ENCODE measurements at places on chromosomes 7 and 10. TPM values are rescaled to one million over a fixed set of nuclear protein-coding genes. Genes with fewer than 3 reads are reported as not detected.

The SLC39A12 gene
- 9.9 TPM for total RNA-seq

The RAPGEF5 gene
- 121 TPM for total RNA-seq

DNA sequence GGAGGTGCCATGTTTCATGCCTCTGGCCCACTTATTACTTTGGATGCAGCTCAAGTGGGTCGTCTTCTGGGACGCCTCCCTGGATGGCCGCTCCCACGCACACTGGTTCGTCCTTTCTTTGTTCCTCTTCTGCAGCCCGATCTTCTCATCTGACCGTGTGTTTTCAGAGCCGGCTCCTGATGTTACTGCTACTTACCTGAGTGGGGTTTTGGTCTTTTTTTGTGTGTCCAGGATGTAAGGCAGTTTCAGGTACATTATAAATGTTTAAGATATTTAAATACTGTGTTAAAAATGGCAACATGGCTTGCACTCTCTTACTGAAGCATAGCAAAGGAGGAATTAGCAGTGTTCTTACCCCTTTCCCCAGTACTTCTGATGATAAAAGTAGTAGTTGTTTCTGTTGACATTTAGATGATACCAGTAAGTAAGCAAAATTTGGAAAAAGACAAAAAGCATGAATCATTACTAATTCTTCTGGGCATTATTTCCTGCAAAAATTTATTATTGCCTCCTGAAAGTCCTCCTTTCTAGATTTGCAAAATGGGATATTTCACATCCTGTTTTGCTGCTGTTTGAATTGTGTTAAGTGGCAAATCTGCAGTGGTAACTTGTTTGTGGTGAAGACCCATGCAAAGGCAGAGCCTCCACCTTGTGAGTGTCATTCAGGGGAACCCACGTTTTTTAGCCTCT is 59.4 kb downstream of the SHH start:
- no peak for DNase-seq

- DNase-seq, result no peak
These were observed 45.2 kb downstream of the KIAA1217 start for GRCh38 chr10:24254180-24254579.

- DNase-seq, result no peak
These were observed 666 bp downstream of the SMKR1 start for GRCh38 chr7:129502708-129503685.

GRCh38 chr10:125711110-125711750 is 8.3 kb upstream of the EDRF1 start:
- DNase-seq, result no peak

All from spinal cord (tissue), 10 donors.